ENCODE measurements at places on chromosomes 3 and 15.

DNA sequence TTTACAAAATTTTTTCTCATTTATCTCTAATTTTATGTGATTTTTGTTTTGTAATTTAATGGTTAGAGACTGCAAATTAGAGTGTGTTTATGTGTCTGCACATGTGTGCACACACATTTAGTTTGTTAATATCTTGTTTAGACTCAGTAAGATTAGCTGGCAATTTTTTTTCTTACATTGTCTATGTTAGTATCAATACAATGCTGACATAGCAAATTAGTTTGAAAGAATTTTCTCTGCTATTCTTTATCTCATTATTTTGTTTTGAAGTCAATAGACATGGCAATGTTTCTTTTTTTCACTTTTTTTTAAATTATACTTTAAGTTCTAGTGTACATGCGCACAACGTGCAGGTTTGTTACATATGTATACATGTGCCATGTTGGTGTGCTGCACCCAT is 1155.0 kb downstream of the ZPLD1 start:
- no peak for DNase-seq

GRCh38 chr15:66701422-66702034 is 508 bp upstream of the SMAD6 start:
- peak; percentile 15 for DNase-seq

DNA sequence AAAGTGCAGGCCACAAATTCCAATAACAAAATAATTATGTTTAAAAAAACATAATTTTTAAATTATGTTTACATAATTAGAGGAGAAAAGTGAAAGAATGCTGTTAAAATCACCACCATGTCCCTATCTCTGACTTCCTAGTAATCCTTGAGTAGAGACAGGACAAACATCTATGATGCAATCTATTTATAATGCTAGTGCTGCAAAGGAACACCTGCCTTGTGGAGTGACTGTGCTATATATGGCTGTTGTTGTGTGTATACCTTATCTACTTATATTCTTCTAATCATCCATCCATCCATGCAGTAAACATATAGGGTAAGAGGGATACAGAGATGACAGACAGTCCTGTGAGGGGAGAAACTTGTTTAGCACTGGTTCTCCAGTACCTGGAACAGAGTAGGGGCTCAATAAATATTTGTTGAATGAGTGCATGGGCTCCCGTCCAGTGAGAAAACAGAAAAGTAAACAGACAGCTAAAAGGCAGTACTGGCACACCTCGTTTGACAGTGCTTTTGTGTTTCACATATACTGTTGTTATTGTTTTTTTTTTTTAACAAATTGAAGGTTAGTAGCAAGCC is 229.3 kb upstream of the UBE2E1 start:
- no peak for DNase-seq

DNA sequence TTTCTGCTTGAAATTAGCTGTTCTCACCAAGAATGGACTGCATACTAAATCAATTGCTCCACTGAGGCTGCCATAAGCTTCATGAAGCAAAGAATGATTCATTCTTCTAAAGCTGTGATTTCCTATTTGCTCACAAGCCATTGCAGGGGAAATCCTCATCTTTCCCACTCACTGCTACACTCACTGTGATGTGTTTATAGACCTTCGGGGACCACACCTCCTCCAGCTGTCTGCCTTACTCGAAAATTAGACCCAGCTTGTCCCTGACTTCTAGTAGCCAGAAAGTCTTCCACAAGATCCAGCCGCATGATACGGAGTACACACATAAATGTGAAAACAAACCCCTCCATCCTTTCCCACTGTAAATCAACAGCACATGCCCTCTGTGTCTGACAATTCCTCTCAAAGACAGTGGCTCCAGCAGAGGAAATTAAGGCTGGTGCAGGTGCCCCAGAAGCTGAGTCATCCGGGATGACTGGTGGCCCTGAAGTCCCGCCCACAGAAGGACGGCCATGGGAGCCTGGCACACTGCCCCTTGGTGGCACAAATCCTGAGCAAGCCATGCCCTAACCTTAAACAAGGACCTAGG is 172.0 kb downstream of the STT3B start:
- no peak for DNase-seq

- no peak for DNase-seq
Measured at GRCh38 chr3:189108067-189108466, 63.7 kb upstream of the TPRG1 start.

GRCh38 chr3:188400494-188401243 is 246.7 kb downstream of the LPP start:
- DNase-seq: no peak

GRCh38 chr3:72901840-72902239 is 14.0 kb downstream of the GXYLT2 start:
- no peak for DNase-seq

Data from activated CD4-positive, alpha-beta T cell treated with anti-CD3 and anti-CD28 coated beads for 4 hours (primary cell).